ENCODE measurements at places on chromosomes 6 and 20.

DNA sequence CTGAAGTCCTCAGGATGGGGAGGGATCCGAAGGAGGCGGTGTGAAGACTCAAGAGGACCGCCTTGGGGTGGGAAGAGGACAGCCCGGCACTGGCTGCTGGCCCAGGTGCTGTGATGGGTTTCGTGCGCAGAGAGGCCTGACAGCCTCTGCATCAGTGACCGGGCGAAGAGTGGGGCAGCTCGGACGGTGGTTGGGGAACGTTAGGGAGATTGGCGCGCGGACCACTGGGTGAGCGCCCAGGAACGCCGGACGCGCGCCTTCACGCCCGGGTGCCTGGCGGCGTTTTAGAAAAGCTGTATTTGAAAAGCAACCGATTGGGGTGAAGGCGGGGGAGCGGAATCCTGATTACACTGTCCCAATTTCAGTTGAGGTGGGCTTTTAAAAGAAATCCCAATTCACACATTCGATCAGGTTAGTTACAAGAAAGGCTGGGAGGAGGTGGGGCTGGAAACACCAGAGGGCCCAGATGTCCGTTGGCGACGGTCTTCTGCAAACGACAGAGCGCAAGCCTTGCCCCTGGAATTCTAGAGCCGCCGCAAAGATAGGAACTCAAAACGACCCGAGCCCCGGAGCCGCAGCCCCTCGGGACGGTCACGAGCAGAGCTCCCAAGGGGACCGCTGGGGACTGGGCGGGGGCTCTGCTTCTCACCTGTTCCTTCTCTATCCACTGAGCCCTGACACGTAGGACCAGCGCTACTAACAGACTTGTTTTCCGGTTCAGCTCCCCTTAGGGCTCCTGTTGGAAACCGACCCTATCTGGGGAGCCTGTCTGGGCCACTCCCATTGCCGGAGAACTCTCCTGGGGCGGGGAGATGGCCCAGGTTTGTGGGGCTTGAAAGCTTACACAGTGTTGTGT is 8.5 kb upstream of the TRIM40 start:
- DNase-seq, result no peak

DNA sequence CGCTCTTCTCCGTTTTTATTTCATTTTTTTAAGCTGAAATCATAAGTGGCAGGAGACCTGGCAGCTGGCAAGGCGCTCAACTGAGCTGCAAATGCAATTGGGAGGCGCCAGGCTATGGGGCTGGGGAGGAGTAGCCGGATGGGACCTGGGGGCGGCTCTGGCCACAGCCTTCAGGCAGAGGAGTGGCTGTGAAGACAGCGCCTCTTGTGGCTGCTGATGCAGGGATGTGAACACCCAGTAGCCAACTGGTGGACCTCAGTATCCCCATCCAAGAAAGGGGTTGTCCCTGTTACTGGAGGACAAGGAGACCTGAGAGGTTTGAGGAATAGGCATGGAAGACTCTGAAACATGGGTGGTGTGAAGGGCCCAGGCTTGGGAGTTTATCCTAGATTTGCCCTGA is 12.6 kb downstream of the KCNK17 start:
- peak; percentile 47 for DNase-seq

GRCh38 chr6:9044426-9044825 is 609.1 kb upstream of the SLC35B3 start:
- DNase-seq, result no peak

DNA sequence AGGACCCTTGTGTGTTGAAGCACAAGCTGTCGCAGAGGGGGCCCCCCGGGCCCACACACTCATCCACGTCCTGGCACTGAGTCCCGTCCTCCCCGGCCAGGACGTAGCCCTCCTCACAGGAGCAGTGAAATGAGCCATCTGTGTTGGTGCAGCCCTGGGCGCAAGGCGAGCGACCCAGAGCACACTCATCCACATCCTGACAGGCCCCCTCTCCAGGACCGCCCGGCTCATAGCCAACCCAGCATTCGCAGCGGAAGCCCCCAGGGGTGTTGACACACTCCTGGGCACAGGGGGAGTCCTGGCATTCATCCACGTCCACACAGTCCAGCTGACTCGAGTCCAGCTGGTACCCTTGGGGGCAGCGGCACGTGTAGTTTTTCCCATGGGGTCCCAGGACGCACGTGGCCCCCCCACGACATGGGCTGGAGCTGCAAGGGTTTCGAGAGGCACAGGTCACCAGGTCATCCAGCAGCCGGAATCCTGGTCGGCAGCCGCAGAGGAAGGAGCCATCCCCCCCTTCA is 1.2 kb downstream of the CD93 start:
- no peak for DNase-seq

DNA sequence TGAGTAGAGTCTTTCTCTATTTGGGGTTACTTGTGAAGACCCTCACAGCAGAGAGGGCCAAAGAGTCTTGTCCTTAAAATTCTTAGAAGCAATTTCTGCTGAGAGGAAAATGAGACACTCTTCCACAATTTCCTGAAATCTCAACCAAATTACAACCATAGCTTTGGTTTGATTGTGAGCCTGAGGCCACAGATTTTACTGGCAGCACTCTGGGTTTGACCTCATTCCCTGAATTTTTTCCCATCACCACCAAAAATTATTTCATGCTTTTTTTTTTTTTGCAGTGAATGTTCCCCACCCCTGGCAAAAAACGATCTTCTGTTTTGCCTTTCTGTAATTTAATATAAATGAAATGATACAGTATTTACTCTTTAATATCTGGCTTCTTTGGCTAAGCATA is 125.5 kb downstream of the THEMIS start:
- DNase-seq, result no peak

- peak; percentile 9 for DNase-seq
These were observed 496.0 kb upstream of the MARCKS start for GRCh38 chr6:113361014-113361645.

- DNase-seq, result no peak
These were observed 74.8 kb downstream of the PREX1 start for GRCh38 chr20:48752963-48753362.

DNA sequence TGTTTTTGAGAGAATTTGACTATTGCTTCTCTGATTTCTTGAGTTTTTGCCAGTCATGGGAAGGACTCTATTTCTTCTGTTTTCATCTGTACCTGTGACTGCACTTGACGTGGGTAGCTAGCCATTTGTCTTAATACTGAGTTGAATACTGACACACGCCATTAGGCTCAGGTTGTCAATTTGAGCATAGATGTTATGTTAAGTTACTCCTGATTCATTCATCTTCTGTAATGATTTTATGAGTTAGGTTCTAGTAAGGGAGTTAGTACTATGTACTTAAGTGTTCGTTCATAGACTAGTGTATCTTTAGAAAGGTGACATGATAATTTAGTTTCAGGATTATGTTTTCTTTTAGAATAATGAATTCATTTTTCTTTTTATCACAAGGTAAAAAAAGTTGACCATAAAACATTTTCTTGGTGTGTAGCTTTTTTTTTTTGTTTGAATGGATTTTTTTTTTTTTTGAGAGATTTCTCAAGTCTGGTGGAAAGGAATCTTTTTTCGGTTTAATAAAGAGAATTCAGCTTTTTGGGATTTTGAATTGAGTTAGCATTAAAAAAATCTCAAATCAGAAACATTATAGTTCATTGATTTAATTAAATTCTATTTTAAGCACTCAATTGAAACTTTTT is 1.7 kb downstream of the AFDN start:
- no peak for DNase-seq

DNA sequence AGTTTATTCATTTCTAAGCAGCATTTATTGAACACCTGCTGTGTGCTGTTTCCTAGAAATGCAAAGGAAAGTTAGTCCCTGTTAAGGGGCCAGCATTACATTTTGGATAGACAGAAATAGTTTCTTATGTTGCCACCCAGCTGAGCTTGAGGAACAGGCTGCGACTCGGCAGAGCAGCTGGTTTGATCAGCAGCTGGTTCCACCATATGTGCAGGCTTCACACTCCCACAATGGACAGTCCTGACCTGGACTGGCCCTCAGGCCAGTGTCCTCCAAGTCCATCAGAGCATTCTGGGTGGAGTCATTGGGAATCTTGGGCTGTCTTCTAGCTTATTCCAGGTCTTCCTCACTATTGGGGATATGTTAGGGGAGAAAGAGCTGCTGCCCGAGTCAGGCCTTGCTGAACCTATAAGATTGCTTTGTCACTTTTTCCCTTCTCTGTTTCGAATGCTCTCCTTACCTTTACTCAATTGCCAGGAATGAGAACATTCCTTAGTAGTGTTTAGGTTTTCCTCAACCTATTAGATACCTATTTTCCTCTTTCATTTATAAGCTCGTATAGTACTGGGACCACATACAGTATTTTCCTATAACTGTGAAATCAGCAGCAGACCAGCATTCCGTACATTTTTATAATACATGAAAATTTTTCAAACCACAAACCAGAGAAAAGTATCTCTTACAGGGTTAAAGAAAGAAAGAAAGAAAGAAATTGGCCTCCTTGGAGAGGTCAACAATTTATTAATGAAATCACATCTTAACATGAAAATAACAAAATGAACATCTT is 203.0 kb downstream of the FARS2 start:
- no peak for DNase-seq

GRCh38 chr20:3509064-3509463 is 38.2 kb downstream of the ATRN start:
- DNase-seq, result no peak

DNA sequence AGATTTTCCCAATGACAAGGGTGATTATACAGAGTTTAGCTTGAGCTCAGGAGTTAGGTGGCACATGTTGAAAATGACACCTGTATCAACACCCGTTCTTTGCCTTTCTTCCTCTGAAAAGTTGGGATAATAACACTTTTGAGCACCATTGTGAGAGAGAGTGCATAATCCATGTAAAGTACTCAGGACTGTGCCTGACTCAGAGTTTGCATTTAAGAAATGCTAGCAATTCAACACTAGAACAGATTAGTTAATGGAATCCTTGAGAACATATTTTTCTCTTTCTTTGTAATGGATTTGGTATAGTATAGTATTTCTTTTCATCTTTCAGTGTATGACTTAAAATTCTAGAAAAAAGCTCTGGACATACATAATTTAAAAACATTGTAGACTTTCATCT is 449.2 kb downstream of the GJA1 start:
- no peak for DNase-seq

- DNase-seq, result peak; percentile 80
These were observed 120.2 kb upstream of the AFDN start for GRCh38 chr6:167706313-167707109.

Data from NB4 (cell line).